ENCODE measurements at places on chromosomes 11 and 22. TPM values are rescaled to one million over a fixed set of nuclear protein-coding genes. Genes with fewer than 3 reads are reported as not detected.

GRCh38 chr11:75858042-75858441 is 43.0 kb downstream of the UVRAG start:
- no peaks in the 10 kb centered on the region for H3K27me3 ChIP-seq
- H3K36me3 ChIP-seq = no peaks in the 10 kb centered on the region
- H3K27ac ChIP-seq = no peak overlapping the region
- DNase-seq = no peak
- no peaks in the 10 kb centered on the region for H3K4me1 ChIP-seq

- peaks cover 3% of the 10 kb centered on the region for H3K27me3 ChIP-seq
- no peaks in the 10 kb centered on the region for H3K4me1 ChIP-seq
- DNase-seq = no peak
- H3K36me3 ChIP-seq = no peaks in the 10 kb centered on the region
These were observed 5.9 kb upstream of the ACY3 start for GRCh38 chr11:67656278-67656922.

The POU2AF1 gene
- not detected for total RNA-seq

The TMEM45B gene
- total RNA-seq = 0.37 TPM

GRCh38 chr11:1844221-1845094 is 5.7 kb downstream of the TNNI2 start:
- peak overlapping the region; percentile 0 for H3K4me3 ChIP-seq
- no peak overlapping the region for H3K27ac ChIP-seq
- peaks cover 9% of the 10 kb centered on the region for H3K27me3 ChIP-seq
- peaks cover 6% of the 10 kb centered on the region for H3K4me1 ChIP-seq
- no peak for DNase-seq

DNA sequence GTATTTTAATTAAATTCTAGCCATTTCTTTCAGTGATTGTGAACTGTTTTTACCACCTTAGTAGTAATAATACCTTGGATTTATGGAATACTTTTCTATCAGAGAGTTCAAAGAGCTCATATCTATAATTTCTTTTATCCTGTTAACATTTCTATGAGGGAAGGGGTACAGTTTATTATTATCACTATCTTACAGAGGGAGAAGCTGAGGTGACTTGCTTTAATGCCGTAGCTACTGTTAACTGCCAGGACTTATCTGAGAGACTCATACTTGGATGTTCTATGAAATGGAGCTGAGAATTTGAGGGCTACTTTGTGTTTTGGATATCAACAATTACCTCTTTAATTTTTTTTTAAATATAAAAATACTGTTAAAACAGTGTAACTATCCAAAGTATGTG is 3.3 kb downstream of the REXO2 start:
- no peak overlapping the region for H3K4me3 ChIP-seq
- no peak for DNase-seq
- peaks cover 12% of the 10 kb centered on the region for H3K4me1 ChIP-seq
- no peaks in the 10 kb centered on the region for H3K36me3 ChIP-seq
- H3K27me3 ChIP-seq = no peaks in the 10 kb centered on the region

- peaks cover 6% of the 10 kb centered on the region for H3K27me3 ChIP-seq
- no peak for DNase-seq
These were observed 6.4 kb upstream of the PKNOX2 start for GRCh38 chr11:125157953-125158680.

GRCh38 chr11:11403763-11404725 is 51.0 kb upstream of the CSNK2A3 start:
- no peaks in the 10 kb centered on the region for H3K36me3 ChIP-seq
- peaks cover 49% of the 10 kb centered on the region for H3K4me1 ChIP-seq
- peaks cover under 1% of the 10 kb centered on the region for H3K27me3 ChIP-seq
- DNase-seq = no peak
- H3K4me3 ChIP-seq = peak overlapping the region; percentile 42

The POTEH gene
- not detected for total RNA-seq

DNA sequence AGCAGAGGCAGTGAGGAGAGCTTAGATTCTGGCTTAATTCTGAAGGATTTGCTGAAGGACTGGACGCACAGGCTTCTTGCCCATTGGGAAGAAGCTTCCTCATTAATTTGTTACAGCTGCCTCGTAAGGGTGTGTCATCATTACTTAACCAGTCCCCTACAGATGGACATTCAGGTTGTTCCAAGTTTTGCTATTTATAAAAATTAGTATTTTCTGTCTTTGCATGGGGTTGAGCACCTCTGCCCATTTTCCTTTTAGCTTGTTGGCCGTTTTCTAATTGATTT is 38.1 kb downstream of the CAPN1 start:
- no peak for DNase-seq
- no peaks in the 10 kb centered on the region for H3K4me1 ChIP-seq
- no peak overlapping the region for H3K27ac ChIP-seq
- H3K4me3 ChIP-seq = no peak overlapping the region

DNA sequence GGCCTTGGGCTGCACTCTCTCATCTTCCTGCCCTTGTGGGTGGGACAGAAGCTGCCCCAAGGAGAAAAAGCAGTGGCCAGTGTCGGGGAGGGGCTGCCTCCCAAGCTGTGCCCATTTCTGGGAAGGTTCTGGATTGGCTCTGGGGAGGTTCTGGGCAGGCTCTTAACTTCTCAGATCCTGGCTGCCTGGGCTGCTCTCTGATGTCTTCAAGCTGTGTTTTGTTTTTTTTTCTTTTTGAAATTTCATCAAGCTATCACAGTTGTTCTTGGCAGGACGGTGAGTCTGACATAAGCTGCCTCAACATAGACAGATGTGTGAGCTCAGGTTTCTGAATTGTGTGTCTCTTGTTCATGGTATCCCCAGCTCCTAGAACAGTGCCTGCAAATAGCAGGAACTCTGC is 1032.0 kb downstream of the BRD1 start:
- peaks cover 17% of the 10 kb centered on the region for H3K36me3 ChIP-seq
- peaks cover 4% of the 10 kb centered on the region for H3K27me3 ChIP-seq
- no peak overlapping the region for H3K4me3 ChIP-seq
- H3K4me1 ChIP-seq = no peaks in the 10 kb centered on the region
- H3K27ac ChIP-seq = no peak overlapping the region
- no peak for DNase-seq

GRCh38 chr11:124195189-124195734 is 12.1 kb downstream of the OR10D3 start:
- peak; percentile 41 for DNase-seq
- H3K4me3 ChIP-seq = no peak overlapping the region
- H3K27me3 ChIP-seq = peaks cover 2% of the 10 kb centered on the region
- H3K4me1 ChIP-seq = peaks cover 10% of the 10 kb centered on the region
- H3K36me3 ChIP-seq = no peaks in the 10 kb centered on the region
- H3K27ac ChIP-seq = no peak overlapping the region

The TRIM49 gene
- total RNA-seq = 1.1 TPM

DNA sequence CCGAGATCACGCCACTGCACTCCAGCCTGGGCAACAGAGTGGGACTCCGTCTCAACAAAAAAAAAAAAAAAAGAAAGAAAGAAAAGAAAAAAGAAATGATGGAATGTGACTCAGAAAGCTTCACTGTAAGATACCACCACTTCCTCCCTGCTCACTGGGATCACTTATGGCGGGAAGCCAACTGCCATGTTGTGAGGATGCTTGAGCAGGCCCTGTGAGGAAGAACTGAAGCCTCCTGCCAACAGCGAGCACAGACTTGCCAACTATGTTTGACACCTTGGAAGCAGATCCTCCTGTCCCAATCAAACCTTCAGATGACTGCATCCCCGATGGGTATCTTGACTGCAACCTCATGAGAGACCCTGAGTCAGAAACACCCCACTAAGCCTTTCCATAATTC is 8.3 kb downstream of the SEC14L6 start:
- no peak for DNase-seq
- no peak overlapping the region for H3K27ac ChIP-seq
- no peaks in the 10 kb centered on the region for H3K4me1 ChIP-seq
- no peaks in the 10 kb centered on the region for H3K36me3 ChIP-seq

- no peak for DNase-seq
- H3K4me1 ChIP-seq = no peaks in the 10 kb centered on the region
- no peak overlapping the region for H3K27ac ChIP-seq
- H3K36me3 ChIP-seq = peaks cover 4% of the 10 kb centered on the region
These were observed 5.4 kb downstream of the TREH start for GRCh38 chr11:118674082-118674435.

The CAPN5 gene
- total RNA-seq = 45.0 TPM

GRCh38 chr22:20080776-20081654 is 974 bp downstream of the DGCR8 start:
- peaks cover 29% of the 10 kb centered on the region for H3K4me1 ChIP-seq
- peak overlapping the region; percentile 91 for H3K4me3 ChIP-seq
- no peaks in the 10 kb centered on the region for H3K36me3 ChIP-seq
- peak; percentile 69 for DNase-seq
- peak overlapping the region; percentile 98 for H3K27ac ChIP-seq

DNA sequence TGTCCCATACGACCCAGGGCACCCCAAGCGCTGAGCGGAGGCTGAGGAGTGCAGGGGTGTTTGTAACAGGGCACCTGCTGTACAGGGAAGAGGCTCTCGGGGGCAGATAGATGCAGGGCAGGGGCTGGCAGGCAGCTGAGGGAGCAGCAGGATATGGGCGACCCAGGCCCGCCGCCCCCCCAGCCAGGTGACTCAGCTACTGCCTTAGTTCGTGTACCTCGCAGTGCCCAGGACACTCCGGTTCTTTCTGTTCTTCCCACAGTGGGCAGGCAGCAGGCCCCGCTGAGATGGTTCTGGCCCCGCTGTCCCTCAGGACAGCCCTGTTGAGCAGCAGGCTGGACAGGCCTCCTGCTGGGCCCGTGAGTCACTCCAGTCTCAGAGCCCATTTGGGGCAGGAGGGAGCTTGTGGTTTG is 16.2 kb downstream of the PHLDA2 start:
- H3K27me3 ChIP-seq = no peaks in the 10 kb centered on the region
- no peak overlapping the region for H3K27ac ChIP-seq
- no peak for DNase-seq
- no peaks in the 10 kb centered on the region for H3K36me3 ChIP-seq
- no peaks in the 10 kb centered on the region for H3K4me1 ChIP-seq

- H3K27ac ChIP-seq = no peak overlapping the region
- peak overlapping the region; percentile 92 for H3K4me3 ChIP-seq
- DNase-seq = peak; percentile 71
- peaks cover 5% of the 10 kb centered on the region for H3K4me1 ChIP-seq
- no peaks in the 10 kb centered on the region for H3K36me3 ChIP-seq
These were observed 468 bp downstream of the PATL1 start for GRCh38 chr11:59668188-59668949.

- no peak for DNase-seq
- no peak within 1 kb of the TSS for H3K4me3 ChIP-seq
- peaks cover 2% of the 10 kb centered on the region for H3K27me3 ChIP-seq
- no peaks in the 10 kb centered on the region for H3K4me1 ChIP-seq
- no peak within 1 kb of the TSS for H3K27ac ChIP-seq
These were observed at the start of gene MUC5AC for GRCh38 chr11:1157645-1158591. Gene MUC5AC (plus strand): TSS chr11:1157953. CDS start chr11:1158000, 47 bp downstream.

DNA sequence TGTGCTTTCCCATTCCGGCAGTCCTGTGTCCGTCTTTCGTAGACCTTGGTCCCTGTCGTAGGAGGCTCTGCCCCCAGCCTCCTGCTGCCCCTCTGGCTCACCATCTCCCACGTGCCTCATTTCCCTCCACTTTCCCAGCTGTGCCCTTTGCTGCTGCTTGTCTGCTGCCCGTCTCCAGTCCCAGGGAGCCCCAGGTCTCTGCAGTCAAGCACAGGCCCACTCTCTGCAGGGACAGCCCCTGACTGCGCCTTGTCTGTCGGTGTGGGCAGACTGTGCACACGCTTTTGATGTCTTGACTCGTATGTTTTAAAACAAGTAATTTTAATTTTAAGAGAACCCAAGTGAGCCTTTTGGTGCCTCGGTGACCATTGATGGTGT is 12.4 kb downstream of the DGCR8 start:
- no peaks in the 10 kb centered on the region for H3K4me1 ChIP-seq
- DNase-seq = no peak
- peaks cover 1% of the 10 kb centered on the region for H3K27me3 ChIP-seq

DNA sequence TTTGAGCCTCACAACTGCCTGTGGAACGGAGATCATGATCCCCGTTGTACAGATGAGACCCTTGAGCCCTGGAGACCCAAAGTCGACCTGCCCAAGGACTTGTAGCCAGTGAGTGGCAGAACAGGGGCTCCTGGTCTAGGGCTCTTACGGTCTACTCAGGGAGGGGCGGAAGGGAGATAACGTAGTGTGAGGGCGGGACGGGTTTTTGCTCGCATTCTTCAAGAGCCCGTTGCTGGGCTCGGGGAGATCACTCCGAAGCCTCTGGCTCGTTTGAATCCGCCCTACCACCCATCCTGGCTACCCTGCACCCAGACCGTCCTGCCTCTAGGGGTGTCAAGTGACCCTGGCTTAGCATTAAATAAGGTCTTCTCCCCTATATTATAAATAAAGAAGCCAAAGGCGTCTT is 639 bp downstream of the CRY2 start:
- peaks cover 14% of the 10 kb centered on the region for H3K4me1 ChIP-seq
- H3K36me3 ChIP-seq = no peaks in the 10 kb centered on the region
- peaks cover 7% of the 10 kb centered on the region for H3K27me3 ChIP-seq

The APOBEC3H gene
- not detected for total RNA-seq

DNA sequence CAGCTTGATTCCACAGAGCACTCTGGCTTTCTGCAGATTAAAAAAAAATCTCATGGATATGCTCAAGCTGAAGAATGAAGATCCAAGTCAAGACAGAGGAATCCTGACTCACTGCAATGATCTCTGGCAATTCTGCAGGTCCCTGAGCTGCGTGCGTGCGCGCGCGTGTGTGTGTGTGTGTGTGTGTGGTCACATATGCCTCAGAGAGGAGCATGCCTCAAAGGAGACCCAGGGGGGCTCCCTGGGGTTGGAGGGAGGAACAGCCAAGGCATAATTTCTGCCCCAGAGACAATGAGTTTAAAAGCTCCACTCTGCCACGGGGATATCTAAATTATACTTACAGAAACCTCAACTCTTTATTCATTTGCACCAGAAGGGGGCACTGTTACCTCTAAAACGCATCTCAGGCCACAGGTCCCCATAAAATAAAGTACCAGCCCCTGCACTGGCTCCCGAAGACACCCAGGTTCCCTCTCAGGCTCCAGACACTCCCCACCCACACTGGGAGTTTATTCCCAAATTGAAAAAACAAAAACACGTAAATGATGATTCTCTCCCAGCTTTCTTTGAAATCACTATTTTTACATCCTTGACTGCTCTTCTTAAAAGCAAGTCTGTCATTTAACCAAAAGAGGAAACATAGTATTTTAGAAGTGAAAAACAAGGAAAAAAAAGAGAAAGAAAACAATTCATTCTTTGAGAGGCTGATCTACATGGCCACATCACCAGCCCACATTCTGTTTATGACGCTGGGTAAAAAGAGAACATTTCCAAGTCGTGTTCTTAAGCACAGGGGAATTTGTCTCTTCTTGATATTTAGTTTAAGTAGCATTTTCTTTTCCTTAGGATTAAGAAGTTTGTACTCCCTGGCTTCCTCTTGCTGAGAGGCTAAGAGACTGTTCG is 401.0 kb downstream of the LARGE1 start:
- peaks cover 4% of the 10 kb centered on the region for H3K36me3 ChIP-seq
- peak overlapping the region; percentile 9 for H3K4me3 ChIP-seq
- peak; percentile 66 for DNase-seq
- H3K4me1 ChIP-seq = peaks cover 15% of the 10 kb centered on the region
- peaks cover 2% of the 10 kb centered on the region for H3K27me3 ChIP-seq
- H3K27ac ChIP-seq = peak overlapping the region; percentile 59

DNA sequence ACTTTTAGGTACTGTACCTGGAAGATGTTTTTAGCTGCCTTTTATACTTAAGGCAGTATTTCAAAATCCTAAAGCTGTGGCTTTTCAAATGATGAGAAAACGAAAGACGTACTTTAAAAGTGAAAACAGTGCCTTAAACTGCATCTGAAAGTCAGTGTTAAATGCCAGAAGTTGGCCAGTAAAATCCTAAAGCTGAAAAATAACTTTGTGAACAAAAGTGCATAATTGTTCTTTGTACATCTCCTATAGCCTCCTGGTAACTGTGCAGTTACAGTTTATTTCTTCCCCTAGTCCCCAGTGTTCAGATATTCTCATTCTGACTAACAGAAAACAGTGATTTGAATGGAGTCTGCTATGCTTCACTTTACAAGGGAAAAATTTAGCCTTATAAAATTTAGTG is 6.8 kb downstream of the EED start:
- H3K27ac ChIP-seq = peak overlapping the region; percentile 8
- no peak overlapping the region for H3K4me3 ChIP-seq
- no peaks in the 10 kb centered on the region for H3K4me1 ChIP-seq
- no peak for DNase-seq
